ENCODE measurements at places on chromosomes 2 and 18.

DNA sequence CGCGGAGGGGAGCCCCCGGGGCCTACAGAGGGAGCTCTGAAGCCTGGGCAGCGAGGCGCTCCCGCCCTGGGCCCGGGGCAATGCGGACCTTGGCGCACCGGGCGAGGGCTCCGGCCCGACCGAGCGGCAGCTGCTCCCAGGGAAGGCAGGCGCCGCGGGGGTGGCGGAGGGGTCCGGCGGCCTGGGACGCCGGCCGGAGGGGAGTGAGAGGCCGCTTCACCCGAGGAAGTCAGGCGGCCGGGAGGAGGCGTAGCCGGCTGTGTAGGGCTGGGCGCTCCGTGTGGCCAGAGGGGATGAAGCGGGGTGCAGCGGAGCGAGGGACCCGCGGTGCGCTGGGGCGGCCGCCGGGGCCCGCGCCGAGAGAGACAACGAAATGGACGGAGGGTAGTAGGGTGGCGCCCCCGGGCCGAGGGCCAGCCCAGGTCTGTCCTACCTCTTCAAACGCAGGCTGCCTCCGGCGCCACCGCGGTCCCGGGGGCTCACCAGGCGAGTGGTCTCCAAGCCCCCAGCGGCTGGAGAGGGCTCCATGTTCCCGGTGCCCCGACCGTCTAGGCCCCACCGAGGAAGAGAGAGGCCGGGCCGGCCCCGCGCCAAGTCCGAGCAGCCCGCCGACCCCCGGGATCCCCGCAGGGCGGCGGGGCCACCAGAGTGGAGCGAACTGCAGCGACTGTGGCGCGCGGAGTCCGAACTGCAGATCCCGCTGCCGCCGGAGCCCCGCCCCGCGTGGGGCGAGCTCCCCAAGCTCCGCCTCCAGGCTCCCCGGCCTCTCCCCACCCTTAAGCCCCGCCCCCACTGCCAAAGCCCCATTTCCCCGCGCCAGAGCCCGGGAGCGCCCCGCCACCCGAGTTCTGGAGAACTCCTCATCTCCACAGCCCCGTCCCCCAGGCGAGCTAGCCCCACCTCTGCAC lies at the start of gene SLC30A3:
SLC30A3 (minus strand) TSS at position 669 of the 908 bp plus-strand sequence; CDS start at position 528, 141 bp downstream.
- peak; percentile 53 for DNase-seq

DNA sequence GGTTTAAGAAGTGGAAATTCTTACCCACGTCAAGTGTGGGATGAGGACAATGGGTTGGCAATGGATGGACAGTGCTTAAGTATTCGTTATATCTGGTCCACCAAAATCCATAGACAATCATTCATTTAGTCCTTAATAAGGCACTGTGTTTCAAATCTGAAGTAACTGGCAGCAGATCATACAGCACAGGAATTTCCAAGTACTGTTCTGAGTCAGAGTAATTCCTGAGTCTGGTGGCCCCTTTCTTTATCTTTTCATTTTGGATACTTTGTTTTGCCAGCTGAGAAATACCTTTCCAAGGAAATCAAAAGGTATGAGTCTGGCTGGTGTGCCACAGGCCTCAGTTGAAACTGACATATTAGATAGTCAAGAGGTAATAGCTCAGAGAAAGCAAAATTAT lies 31.4 kb upstream of the CCDC102B start:
- DNase-seq, result no peak

- DNase-seq, result no peak
Measured at GRCh38 chr2:2758793-2759367, 427.8 kb upstream of the MYT1L start.

DNA sequence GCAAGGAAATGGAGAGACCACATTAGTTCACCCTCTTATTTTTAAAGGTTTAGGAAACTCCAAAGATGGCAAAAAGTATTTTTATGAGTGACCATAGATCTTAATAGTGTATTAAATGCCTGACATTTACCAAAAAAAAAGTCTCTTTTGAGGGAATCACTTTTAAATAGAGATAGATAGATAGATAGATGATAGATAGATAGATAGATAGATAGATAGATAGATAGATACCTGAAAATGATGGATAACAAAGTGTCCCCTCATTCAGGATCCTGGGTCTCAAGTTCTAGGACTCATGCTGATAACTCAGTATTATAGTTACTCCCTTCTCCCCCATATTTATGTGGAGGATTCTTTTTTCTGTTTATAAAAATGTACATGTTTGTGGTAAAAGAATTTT lies 52.8 kb downstream of the FARP2 start:
- DNase-seq, result no peak

DNA sequence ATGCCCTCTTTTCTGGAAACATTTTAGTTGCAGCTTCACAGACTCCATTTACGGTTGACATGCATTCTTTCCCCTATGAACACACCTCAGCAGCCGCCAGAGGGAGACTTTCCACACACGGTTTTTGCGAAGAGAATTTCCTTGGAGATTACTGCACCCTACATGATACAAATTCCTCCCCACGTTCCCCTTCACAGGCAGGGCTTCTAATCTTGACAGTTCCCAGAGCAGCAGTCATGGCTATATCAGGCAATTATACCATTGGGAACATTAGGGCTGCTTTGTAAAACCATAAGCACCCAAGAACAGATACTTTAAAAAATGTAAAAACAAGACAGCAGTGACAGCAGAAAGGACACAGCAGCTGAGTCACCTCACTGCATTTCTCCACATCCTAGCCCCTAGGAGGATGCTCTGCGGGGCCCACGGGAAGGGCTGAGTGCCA lies 253.8 kb downstream of the TGIF1 start:
- DNase-seq, result no peak
